ENCODE measurements at places on chromosomes 13 and 19. TPM values are rescaled to one million over a fixed set of nuclear protein-coding genes. Genes with fewer than 3 reads are reported as not detected.
A peak's percentile ranks its signal among the peaks of the same experiment; 100 is the strongest.

DNA sequence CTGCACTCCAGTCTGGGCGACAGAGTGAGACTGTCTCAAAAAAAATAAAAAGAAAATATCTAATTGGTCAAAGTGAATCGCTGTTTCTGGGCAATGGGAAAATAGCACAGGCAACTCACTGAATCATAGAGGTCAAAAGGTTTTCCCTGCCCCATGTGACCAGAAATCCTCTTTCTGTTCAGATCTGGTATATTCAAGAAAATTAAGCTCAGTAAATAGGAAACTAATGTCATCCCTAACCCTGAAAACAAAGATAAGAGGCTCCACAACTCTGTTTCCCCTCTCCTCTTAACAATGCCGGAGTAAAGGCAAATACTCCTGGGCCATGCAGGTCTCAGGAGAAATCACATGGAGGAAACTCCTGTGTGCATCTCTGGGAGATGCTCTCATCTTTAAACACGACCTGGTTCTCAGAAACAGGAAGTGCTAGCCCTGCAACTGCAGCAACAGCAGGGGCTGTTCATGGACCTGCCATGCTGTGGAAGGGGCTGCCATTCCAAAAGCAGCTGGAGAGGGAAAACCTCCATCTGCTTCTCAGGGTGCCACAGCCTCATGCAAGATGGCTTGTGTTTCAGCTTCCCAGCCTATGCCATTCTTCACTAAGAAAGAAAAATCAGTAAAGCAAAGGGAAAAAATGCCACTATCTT is 47.5 kb upstream of the SLC7A9 start:
- no peaks in the 10 kb centered on the region for H3K27me3 ChIP-seq
- DNase-seq, result no peak
- no peaks in the 10 kb centered on the region for H3K4me1 ChIP-seq
- no peak overlapping the region for H3K4me3 ChIP-seq
- H3K36me3 ChIP-seq, result peaks cover 26% of the 10 kb centered on the region
- no peak overlapping the region for H3K27ac ChIP-seq

GRCh38 chr19:14048443-14049153 is 13.3 kb downstream of the PALM3 start:
- H3K36me3 ChIP-seq, result peaks cover 5% of the 10 kb centered on the region
- H3K27me3 ChIP-seq, result no peaks in the 10 kb centered on the region
- H3K27ac ChIP-seq, result no peak overlapping the region
- no peaks in the 10 kb centered on the region for H3K4me1 ChIP-seq
- DNase-seq, result no peak

DNA sequence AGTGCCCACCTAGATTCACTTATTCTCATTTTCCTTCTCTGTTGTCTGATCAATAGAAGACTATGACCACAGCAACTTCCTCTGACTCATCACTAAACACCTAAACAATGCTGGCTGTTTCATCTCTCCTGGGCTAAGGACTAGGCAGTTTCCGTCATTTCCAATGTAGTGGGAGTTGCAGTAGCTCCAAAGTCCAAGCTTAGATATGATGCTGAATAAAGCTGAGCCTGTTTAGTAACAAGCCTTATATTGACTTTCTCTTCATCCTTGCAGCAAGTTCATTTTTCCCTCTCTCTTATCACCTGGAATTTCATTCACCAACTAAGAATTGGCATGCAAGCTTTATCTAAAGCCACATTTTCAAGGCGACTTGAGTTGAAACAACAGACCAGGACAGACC is 53.5 kb upstream of the PCDH9 start:
- no peak overlapping the region for H3K4me3 ChIP-seq
- H3K4me1 ChIP-seq, result no peaks in the 10 kb centered on the region
- H3K27me3 ChIP-seq, result no peaks in the 10 kb centered on the region
- no peak overlapping the region for H3K27ac ChIP-seq
- no peak for DNase-seq

DNA sequence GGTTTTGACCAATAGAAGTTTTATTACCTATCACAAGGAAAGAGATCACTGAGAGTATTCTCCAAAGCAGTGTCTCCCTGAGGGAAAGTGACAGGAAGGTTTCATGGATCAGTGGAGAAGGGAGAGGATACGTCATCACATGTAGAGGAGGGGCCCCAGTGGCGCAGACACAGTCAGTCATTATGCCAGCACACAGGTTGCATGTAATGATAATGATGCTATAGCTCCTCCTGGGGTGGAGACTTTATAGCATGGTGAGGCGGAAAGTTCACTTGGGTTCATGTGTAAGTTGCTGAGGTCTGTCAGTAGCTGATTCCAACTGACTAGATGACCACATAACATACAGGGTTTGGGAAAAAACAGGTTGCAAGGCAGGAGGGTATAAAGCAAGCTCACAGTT is 88.8 kb downstream of the FNDC3A start:
- H3K4me3 ChIP-seq, result no peak overlapping the region
- no peak overlapping the region for H3K27ac ChIP-seq
- DNase-seq, result peak; percentile 22
- no peaks in the 10 kb centered on the region for H3K4me1 ChIP-seq

DNA sequence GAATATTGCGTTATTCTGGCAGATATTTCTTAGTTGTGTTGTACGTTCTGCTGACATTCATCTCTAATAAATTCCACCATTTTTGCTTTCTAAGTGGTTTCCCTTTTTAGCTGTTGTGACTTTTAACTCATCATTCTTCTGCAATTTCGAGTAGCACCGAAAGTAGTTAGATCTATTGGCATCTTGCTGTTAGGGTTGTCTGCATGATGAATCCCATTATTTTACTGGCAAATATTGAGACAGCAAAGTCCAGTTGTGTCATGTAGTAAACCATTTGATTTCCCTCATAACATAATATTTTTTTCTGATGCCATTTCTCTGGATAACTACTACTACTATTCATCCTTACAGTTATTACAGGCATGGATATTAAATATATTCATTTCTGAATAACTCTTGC is 143.9 kb downstream of the SLITRK1 start:
- H3K27ac ChIP-seq, result no peak overlapping the region
- no peak overlapping the region for H3K4me3 ChIP-seq
- DNase-seq, result no peak
- no peaks in the 10 kb centered on the region for H3K36me3 ChIP-seq
- H3K27me3 ChIP-seq, result no peaks in the 10 kb centered on the region
- no peaks in the 10 kb centered on the region for H3K4me1 ChIP-seq

- no peaks in the 10 kb centered on the region for H3K27me3 ChIP-seq
- DNase-seq, result peak; percentile 37
- no peak overlapping the region for H3K4me3 ChIP-seq
Observed at GRCh38 chr19:48961051-48961649, 4.0 kb upstream of the FTL start.

DNA sequence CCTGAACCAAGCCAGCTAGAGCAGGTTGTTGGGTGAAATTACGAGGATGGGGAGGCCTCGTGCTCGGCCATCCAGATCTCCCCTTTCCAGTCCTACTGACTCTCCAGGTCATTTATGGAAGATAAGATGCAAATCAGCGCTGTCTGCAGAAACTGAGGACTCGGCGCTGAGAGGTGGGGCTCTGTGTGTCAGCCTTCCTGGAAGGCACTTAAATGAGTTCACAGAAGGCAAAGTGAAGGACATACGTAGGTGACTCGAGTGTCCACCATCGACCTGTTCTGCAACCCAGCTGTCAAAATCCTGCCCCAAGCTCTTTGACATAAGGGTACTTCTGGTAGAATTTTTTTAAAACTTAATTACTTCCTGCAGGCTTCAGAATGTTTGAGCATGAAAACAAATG is 86.4 kb downstream of the RAB20 start:
- no peak for DNase-seq
- no peak overlapping the region for H3K4me3 ChIP-seq
- no peak overlapping the region for H3K27ac ChIP-seq
- H3K4me1 ChIP-seq, result no peaks in the 10 kb centered on the region
- H3K36me3 ChIP-seq, result peaks cover 79% of the 10 kb centered on the region

DNA sequence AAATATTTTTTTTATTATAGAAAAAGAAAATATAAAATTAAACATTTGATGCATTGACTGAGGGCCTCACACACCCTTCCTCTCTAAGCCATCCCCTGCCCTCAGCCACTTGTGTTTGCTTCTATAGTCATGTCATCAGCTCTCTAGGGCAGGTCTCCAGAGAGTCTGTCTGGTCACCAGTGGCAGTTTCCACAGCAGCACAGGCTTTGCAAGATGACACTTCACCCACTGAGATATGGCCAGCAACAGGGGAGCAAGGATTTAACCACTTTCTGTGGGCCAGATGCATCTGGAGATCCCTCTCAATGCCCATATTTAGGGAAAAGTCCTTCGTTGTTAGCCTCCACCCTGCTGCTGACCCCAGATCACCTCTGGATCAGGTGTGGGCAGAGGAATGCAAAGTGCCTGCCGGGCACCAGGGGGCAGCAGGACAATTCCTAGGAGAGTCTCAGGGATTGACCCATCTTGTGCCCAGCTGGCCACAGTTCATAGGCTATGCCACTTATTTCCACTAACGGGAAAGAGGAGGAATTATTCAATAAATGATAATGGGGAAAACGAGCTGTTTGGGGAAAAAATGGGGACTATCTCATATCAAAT is 4.8 kb downstream of the ABCC4 start:
- DNase-seq, result peak; percentile 47
- H3K4me1 ChIP-seq, result peaks cover 17% of the 10 kb centered on the region
- H3K27ac ChIP-seq, result peak overlapping the region; percentile 96
- H3K4me3 ChIP-seq, result no peak overlapping the region

DNA sequence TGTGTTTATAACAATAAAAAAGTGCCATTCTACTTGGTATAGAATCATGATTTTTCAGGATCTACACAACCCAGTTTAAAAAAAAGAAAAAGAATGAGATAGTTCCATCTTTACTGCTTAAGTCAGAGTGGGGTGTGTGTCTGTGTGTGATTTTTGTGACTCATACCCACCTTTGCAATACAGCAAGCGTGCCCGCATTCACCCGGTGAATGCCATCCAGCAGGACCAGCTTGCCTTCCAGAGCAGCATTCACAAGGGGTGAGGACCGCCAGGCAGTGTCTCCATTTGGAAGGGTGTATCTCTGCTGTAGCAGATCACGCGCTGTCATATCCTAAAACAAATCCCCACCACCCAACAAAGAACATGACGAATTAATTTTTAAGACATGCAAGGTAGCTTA is 127.7 kb downstream of the VWA8 start:
- H3K4me3 ChIP-seq, result no peak overlapping the region
- no peaks in the 10 kb centered on the region for H3K27me3 ChIP-seq
- H3K27ac ChIP-seq, result no peak overlapping the region
- peaks cover 17% of the 10 kb centered on the region for H3K36me3 ChIP-seq

- no peaks in the 10 kb centered on the region for H3K36me3 ChIP-seq
- no peaks in the 10 kb centered on the region for H3K4me1 ChIP-seq
- no peaks in the 10 kb centered on the region for H3K27me3 ChIP-seq
- no peak overlapping the region for H3K27ac ChIP-seq
Observed at GRCh38 chr19:31470229-31470939, 121.1 kb upstream of the TSHZ3 start.

DNA sequence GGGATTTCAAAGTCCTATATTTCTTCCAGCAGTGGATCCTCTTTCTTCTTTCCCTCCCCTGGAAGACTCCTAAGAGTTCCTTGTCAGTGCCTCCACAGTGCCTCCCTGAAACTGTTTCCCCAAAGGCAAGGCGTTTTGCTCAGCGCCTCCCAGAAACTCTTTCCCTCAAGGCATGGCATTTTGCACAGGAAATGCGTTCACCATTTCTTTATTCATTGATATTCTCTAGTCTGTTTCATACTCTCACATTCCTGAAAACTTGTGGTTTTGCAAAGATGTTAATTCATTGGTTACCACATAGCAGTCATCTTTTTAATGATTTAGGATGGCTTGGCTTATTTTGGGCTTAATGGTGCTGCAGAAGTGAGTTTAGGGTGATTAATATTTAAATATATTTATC is 177.3 kb upstream of the SLC10A2 start:
- H3K36me3 ChIP-seq, result no peaks in the 10 kb centered on the region
- H3K4me1 ChIP-seq, result no peaks in the 10 kb centered on the region
- no peak overlapping the region for H3K4me3 ChIP-seq
- DNase-seq, result no peak

GRCh38 chr13:46404733-46405100 is 17.7 kb upstream of the RUBCNL start:
- no peaks in the 10 kb centered on the region for H3K36me3 ChIP-seq
- no peaks in the 10 kb centered on the region for H3K27me3 ChIP-seq
- DNase-seq, result no peak

DNA sequence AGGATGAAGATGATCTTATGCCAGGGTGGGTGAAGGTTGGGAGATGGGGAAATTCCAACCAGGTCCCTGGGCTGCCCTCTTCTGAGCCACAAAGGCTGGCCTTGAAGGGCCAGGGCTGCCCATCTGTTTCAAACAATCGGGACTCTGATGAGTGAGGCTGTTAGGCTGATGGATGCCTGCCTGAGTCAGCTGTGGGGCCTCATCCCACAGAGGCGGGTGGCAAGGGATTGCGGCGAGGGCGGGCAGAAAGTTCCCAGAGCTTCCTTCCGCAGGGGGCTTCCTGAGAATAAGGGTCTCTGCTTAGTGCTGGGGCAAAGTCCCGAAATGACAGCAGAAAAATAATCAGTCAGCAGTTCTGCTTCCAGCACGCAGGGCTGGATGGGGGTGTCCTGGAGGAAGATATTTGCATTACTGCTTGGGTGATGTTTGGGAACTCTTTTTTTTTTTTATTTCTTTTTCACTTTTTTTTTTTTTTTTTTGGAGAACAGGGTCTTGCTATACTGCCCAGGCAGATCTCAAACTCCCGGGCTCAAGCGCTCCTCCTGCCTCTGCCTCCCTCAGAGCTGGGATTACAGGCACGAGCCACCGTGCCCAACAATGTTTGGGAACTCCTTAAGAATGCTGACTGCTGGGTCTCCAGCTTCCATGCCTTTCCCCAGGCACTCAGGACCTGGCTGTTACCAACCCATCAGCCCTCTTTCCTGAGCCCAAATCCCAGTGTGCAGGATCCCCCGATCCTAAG is 14.1 kb downstream of the SH3GL1 start:
- peaks cover 39% of the 10 kb centered on the region for H3K36me3 ChIP-seq
- H3K27ac ChIP-seq, result peak overlapping the region; percentile 83
- no peak for DNase-seq
- no peak overlapping the region for H3K4me3 ChIP-seq

GRCh38 chr19:4684312-4685095 is 14.4 kb upstream of the MYDGF start:
- H3K4me3 ChIP-seq, result no peak overlapping the region
- H3K27me3 ChIP-seq, result no peaks in the 10 kb centered on the region
- no peaks in the 10 kb centered on the region for H3K4me1 ChIP-seq
- no peak for DNase-seq

DNA sequence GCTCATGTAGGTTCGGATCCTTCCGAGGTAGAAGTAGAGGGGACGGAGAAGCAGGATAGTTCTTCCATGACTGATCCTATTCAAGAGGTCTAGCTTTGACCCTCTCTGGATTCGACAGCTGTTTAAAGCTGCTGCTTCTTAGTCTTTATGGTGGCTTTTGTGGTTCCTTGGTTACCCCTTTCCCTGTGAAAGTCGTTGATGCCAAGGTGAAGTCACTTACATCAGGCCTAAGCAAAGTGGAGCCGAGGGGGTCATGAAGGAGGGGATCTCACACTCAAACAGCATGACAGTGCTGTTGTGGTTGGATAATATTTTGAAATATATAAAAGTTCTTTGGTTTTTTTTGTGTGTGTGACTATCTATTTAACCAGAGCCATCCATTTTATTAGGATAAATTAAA is 8.1 kb downstream of the CCDC70 start:
- H3K4me1 ChIP-seq, result no peaks in the 10 kb centered on the region
- no peaks in the 10 kb centered on the region for H3K36me3 ChIP-seq
- no peak overlapping the region for H3K4me3 ChIP-seq
- no peak for DNase-seq

The FAM216B gene
- polyA plus RNA-seq, result 0.15 TPM

The GJB2 gene
- 4.1 TPM for polyA plus RNA-seq

The WTIP gene
- 7.1 TPM for polyA plus RNA-seq

The TTC9B gene
- 3.1 TPM for polyA plus RNA-seq

The ZNF541 gene
- polyA plus RNA-seq, result 0.19 TPM

The COX6B2 gene
- 1.3 TPM for polyA plus RNA-seq

The PIN1 gene
- 46.2 TPM for polyA plus RNA-seq

The VSTM1 gene
- not detected for polyA plus RNA-seq

The RGCC gene
- 11.0 TPM for polyA plus RNA-seq

The CDX2 gene
- 132 TPM for polyA plus RNA-seq

The KLK3 gene
- 0.90 TPM for polyA plus RNA-seq

All from large intestine (tissue), 12 donors.